ENCODE measurements at places on chromosomes 6 and 20.

DNA sequence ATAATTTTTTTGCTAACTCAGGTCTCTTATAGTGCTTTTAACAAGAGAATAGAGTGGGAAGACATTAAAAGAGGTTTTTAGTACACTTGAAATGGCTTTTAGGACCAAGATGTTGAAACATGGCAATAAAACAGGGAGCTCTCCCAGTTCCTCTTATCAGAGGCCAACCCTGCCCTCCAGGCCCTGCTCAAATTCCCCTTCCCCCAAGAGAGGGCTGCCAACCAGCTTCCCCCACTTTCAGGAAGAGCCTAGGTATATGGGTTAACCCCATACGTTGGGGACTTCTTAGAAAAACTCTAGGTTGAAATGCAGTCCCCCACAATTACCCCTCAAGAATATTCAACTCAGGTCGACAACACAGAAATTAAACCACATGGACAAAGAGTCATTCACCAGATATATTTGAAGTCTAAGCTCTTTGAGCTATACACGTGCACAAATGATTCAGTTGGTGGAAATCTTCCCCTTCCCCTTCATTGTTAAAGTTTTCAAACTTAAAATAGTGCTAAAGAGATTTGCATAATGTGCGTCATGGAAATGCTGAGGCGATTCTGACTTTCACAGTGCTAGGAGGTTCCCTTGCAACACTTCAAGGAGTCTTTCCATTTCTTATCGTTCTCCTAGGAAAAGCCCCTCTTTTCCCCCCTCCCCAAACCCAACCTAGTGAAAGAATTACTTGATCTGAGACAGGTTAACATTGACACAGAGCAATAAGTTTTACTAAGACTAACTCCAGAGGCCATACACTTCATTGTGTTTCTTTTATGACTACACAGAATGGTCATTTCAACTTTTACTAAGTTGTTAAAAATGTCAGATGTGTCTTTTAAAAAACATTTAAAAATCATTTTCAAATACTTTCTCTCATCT is 49.8 kb upstream of the ENPP5 start:
- DNase-seq, result no peak

DNA sequence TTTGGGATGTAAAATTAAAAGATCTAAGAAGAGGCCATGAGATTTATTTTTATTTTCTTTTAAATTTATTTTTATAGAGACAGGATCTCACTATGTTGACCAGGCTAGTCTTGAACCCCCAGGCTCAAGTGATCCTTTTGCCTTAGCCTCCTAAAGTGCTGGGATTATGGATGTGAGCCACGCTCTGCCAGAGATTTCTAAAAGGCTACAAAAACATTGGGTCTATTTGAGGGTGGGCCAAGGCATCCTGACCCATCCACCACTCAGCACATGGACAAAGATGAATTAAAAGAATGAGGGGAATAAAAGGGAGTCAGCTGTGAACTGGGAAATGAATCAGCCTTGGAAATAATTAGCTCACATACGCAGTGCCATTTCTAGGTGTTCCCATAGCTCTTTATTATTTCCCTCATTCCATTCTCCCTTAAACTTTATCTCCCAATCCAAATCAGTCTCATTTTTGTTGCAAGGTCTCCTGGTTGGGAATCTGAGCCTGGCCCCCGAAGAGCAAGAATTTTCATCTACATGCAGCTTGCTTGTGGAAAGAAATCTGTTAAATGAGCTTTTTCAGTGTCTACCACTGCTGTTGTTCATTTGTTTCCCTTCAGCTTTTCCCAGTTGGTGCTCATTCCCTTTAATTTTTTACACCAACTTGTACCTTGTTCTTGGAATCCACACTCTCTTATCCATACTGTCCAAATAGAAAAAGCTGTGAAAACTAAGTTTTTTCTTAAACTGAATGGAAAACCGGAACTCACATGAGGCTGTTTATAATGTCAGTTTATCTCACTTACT is 66.9 kb downstream of the MKKS start:
- DNase-seq, result no peak

GRCh38 chr20:61903575-61904340 is 161.9 kb downstream of the TAF4 start:
- DNase-seq, result no peak

DNA sequence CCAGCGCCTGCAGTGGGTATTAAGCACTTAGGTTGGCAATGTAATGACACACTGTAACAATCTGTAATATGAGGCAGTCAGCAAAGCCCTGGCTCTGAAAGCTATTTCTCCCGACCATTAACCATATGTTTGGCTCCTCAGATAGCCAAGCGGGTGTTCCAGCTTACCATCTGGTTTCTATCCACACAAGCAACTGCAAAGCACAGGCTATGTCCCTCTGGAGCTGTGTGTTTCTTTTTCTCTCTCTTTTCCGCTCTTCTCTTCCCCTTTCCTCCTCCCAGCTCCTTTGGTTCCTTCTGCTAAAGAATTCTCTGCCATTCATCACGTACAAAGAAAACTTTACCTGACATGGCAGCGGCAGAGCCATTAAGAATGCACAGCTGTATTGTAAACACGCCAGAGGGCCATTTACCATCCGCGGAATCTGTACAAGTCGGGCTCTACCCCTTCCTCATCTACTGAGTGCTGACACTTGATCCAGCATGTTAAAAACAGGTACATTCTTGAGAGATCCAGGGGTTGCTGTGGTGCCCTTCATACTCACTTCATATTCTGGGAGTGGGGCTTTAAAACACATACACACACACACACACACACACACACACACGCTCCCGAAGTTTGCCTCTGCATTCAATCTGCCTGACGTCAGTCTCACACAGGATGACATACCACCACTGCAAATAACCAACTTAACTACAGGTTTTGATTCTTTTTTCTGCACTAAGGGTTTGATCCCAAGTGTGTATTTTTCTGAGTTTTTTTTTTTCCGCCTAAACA is 77.2 kb downstream of the BACH2 start:
- DNase-seq, result no peak

GRCh38 chr20:32327087-32327681 is 30.9 kb upstream of the ASXL1 start:
- DNase-seq, result no peak

DNA sequence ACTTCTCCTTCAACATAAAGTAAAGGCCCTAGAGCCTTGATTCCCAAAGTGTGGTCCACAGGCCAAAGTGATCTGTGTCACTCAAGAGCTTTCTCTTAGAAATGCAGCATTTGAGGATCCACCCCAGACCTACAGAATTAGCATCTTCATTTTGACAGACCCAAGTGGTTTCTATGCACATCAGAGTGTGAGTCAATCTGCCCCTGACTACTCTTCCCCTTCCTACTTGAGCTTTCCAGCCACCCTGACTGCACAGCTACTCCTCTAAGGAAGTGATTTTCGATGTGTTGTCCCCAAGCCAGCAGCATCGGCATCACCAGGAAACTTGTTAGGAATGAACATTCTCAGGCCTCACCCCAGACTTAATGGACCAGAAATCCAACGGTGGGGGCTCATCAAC is 2.6 kb downstream of the MEP1A start:
- DNase-seq, result no peak

DNA sequence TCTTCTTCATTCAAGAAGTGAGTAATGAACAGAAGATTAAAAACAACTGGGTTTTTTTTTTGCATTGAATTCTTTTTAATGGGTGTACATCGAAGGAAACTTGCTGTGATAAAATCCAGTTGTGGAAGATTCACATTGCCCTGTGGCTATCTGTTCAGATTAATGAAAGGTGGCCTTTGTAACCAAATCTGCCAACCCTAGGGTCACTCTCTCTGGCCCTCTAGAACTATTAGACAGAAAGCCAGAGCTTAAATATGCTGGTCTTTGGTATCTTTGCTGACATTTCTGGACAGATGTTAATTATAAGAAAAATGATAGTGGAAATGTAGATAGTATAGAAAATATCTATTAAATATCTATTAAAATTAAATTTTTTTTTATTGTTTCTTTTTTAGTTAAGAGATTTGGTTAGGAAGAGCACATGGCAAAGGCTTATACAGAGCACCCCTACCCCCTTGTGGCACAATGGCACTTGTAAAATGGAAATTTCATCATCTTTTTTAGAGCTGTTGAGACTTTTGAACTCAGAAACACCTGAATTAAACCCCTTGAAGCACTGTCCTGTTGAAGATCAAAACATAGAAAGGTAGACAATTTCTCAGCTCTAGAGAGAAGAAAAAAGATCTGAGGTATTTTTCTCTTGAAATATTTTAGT is 572.5 kb downstream of the PKHD1 start:
- no peak for DNase-seq

- DNase-seq, result no peak
Measured at GRCh38 chr6:7417684-7418083, 28.1 kb downstream of the RIOK1 start.

DNA sequence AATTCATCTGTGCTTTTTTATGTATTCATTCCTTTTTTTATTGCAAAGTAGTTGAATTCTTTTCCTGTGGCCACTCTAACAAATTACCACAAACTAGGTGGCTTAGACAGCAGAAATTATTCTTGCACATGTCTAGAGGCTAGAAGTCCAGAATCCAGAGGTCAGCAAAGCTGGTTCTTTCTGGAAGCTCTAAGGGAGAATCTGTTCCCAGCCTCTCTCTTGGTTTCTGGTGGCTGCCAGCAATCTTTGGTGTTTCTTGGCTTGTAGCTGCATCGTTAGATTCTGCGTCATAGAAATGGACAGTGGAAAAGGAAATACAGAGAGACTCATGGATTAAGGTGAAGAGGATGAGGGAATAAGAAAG is 39.3 kb downstream of the GSTA2 start:
- no peak for DNase-seq

GRCh38 chr6:27870291-27870870 is 41.8 kb downstream of the OR2B2 start:
- no peak for DNase-seq

DNA sequence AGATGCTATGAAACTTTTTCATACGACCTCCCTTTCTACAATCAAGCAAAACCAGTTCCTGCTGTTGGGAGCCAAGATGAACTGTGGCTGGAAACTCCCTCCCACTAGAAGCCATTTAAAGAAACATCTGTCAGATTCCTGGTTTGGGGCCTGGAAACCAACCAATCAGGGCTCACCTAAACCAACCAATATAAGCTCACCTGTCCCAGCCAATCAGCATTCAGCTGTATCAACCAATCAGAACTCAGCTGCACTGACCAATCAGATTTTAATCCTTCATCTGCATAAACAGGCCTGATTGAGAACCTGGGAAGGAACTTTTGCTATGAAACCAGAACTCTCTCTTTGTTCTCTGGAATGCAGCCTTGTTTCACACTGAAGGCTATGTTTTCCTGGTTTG is 42.4 kb downstream of the SNX14 start:
- DNase-seq, result no peak

DNA sequence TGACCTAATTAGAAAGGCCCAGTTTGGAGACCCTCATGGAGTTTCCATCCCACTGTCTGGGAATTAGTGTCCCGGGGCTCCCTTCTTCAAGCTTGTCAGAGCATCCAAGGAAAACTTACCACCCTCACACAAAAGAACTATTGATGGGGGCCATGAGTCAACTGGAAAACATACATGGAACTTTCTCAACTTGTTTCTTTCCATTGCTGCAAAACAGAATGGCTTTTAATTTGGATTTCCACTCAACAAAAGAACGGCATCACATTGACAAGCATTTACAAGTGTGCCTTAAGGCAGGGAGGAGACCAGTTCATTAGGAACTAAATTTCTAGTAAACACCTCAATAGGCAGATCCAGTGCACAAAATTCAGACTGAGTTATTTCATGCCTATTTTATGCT is 289.1 kb upstream of the PREP start:
- no peak for DNase-seq

DNA sequence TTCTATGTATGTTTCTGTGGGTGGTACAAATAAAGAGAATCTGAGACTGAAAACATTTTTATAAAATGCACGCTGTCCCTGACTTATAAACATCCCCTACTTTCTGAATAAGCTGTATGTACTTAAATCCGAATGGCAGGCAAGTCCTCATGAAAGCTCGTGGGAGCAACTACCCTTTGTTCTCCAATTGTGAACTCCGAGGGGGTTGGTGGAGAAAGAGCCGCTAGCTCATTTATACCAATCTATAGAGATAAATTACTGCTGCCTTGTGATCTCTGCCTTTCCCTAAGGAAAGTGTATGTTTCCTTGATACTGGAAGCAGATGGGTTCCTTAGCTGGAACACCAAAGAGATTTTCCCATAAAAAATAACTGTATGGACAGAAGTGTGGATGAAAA is 84.5 kb downstream of the GJA10 start:
- DNase-seq, result no peak

- no peak for DNase-seq
Measured at GRCh38 chr6:30940361-30940986, at the start of gene MUCL3. Gene MUCL3, plus strand, starts transcription at chr6:30940973. Its CDS starts 27 bp downstream, at chr6:30941000.
